ENCODE measurements at places on chromosomes 13 and 19.

DNA sequence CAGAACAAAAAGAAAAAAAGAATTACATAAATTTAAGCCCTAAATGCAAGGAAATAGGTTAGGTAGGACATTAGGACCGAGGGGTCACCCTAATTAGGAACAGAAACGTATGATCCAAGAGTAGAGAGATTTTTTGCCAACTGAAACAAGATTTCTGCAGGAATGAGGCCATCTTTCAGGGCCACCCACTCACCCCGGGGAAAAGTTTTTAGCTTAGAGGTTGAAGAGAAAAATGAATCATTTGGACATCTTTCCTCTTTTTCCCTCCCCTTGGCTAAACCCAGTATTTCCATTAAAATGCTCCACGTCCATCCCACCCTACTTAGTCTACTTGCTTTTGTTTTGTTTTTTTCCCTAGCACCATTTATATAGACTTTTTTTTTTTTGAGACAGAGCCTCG lies 10.6 kb upstream of the PNMA8A start:
- no peak for DNase-seq

GRCh38 chr19:45578861-45579260 lies 5.7 kb downstream of the OPA3 start:
- no peak for DNase-seq

DNA sequence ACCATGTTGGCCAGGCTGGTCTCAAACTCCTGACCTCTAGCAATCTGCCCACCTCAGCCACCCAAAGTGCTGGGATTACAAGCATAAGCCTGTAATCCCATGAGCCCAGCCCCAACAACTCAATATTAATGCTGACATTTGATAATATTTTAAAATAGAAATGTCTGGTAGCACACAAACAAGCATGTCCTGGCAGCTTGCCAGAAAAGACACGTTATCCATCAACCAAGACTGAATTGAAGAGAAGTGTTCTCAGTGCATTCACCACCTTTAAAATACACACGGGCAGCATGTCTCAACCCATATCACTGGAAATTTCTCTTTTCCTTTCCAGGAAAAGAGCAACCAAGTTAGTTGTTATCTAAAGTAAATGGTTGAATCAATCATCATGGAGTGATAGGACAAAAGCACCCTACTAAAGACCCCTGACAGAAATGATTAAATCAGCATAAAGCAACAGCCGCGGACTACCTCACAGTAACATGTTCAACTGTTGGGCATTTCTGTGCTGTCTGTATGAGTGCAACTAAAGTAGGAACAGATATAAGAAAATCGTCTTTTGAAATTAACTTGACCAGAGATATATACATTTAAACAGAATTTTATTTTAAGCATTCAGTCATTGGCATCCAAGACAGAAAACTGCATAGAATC lies 25.0 kb downstream of the LHFPL6 start:
- no peak for DNase-seq

- DNase-seq, result no peak
These were observed 510.0 kb upstream of the KLF12 start for GRCh38 chr13:74644229-74644628.

DNA sequence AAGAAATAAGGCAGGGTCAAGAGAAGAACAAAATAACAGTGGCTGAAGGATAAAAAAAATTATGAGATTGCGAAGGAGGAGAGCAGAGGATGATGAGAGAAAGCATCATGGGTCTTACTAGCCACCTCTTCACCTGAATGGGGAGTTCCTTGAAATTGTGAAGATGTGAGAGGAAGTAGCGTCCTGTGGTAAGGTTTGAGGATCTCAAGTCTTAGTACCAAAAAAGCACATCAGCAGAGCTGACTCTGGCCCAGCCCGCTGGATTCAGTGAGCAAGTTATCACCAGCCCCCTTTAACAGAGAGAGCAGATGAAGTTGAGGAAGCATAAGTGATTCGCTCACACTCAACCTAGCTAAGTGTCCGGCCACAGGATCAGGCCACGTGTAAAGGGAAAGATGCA lies 61.8 kb downstream of the RXFP2 start:
- DNase-seq, result no peak

DNA sequence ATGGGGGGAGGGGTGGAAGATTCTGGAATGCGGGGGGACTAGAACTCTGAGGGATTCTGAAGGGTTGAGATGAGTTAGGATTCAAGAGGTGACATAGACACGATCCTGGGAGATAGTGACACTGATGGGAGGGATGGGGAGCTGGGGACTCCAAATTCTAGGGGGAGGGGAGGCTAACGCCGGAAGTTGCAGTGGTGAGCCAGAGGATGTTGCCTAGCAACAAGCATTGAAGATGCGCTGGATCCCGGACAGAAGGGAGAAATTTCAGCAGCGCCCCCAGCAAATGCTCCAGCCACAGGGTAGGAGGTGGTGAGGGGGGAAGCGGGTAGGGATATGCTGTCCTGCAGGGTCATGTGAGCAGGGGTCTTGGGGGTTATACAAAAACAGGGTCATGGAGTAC lies 6.9 kb upstream of the LTBP4 start:
- DNase-seq, result no peak

DNA sequence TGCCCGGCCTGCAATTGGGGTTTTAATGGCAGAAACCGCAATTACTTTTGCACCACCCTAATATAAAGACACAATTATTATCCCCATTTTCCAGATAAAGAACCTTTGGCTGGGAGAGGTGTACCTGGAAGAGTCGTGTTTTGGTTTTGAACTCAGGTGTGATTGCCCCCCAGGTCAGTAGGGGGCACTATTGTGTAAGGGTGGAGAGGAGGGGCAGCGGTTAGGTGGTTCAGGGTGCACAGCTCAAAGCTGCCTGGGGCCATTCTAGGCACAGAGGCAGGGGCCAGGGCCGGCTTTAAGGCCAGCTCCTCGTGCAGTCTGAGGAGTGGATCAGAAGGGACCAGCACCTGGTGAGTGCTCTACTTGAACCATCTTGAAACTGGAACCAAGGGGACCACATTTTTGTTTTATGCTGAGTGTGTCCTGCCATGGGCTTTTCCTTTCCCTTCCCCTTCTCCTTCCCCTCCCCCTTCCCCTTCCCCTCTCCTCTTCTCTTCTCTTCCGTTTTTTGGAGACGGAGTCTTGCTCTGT lies 5.8 kb upstream of the FCGRT start:
- peak; percentile 80 for DNase-seq

Data from CD4-positive, alpha-beta T cell treated with Interleukin-6 at 100 ng/mL for 8 hours (primary cell).